ENCODE measurements at places on chromosomes 1 and 21.

GRCh38 chr1:19088717-19089442 lies 121.2 kb downstream of the UBR4 start:
- DNase-seq = no peak

- DNase-seq = peak; percentile 36
Observed at GRCh38 chr1:8423269-8423691, 105.4 kb downstream of the SLC45A1 start.

GRCh38 chr1:195195423-195196057 lies 1412.7 kb downstream of the KCNT2 start:
- no peak for DNase-seq

DNA sequence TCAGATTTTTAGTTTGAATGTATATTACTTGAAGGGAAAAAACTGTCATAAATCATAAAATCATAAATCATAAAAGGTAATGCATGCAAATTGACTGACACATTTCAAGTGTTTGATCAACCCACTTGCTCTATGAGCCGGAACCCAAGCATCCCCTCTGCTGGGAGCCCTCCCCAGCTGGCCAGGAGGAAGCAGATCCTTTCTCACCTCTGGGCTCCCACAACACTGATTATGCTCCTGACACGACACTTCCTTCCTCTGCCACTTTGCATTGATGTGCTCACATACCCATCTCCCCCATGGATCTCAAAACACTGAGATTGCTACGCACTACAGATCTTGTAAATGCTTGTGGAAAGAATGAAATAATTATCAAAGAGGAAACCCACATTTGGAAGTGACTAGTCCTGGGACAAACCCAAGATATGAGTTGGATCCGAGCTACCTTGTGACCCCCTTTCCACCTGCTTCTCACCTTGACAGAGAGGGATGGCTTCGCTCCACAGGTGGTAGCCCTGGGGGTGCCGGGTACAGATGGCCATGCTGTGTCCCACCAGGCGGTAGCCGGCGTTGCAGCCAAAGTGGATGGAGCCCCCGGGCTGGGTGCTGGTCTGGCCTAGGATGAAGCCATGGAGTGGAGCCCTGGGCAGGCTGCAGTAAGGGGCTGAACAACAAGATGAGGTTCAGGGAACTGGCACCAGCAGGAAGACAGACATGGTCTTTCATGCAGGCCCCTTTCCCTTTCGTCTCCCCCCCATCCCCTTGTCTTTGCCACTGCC lies 104.6 kb downstream of the ZSCAN20 start:
- DNase-seq = peak; percentile 15

- no peak for DNase-seq
Observed at GRCh38 chr1:21913763-21914162, 23.3 kb downstream of the HSPG2 start.

GRCh38 chr1:39926343-39926793 lies 24.7 kb upstream of the MYCL start:
- no peak for DNase-seq

- no peak for DNase-seq
Observed at GRCh38 chr1:4621646-4622045, 32.8 kb upstream of the AJAP1 start.

DNA sequence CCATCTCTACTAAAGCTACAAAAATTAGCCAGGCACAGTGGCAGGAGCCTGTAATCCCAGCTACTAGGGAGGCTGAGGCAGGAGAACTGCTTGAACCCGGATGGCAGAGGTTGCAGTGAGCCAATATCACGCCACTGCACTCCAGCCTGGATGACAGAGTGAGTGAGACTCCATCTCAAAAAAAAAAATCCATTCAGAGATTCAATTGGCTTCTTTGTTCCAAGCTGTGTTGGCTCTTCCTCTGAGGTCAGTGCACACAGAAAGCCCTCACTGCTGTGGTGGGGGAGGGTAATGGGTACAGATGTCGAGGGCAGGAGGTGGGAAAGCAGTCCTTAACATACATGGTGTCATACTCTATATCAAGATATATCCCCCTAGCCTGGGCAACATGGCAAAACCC lies 14.7 kb downstream of the TIE1 start:
- DNase-seq = no peak

DNA sequence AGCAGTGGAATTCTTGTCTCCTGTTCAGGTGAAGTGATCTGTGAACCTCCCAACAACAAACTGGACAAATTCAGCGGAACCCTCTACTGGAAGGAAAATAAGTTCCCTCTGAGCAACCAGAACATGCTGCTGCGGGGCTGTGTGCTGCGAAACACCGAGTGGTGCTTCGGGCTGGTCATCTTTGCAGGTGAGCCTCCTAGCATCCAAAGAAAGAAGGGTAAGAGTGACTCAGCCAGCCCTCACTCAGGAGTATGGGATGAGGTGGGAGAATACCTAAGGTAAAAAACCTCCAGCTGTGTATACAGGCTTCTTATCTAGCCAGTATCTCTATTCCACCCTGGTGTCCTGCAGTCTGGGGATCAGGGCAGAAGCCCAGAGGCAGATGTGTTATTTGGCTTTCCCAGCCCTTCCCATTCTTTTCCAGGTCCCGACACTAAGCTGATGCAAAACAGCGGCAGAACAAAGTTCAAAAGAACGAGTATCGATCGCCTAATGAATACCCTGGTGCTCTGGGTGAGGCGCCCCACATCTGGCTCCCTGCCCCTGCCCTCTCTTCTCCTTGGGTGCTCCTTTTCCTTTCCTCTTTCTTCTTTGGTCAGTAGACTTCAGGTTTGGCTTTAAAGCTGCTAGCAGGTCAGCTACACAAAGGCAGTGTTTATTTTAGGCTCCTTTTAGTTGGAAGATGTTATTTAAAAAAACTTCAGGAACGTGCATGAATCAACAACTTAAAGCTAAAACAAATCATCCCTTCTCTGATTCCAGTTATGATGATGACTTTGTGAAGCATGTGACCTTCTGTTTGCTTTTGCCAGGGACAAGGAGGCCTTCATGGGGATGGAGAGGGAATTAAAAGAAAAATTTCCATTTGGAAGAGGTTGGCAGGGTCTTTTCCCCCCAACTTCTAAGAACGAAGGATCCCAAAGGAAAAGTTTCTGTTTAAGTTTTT lies 9.0 kb downstream of the ATP8B2 start:
- no peak for DNase-seq

DNA sequence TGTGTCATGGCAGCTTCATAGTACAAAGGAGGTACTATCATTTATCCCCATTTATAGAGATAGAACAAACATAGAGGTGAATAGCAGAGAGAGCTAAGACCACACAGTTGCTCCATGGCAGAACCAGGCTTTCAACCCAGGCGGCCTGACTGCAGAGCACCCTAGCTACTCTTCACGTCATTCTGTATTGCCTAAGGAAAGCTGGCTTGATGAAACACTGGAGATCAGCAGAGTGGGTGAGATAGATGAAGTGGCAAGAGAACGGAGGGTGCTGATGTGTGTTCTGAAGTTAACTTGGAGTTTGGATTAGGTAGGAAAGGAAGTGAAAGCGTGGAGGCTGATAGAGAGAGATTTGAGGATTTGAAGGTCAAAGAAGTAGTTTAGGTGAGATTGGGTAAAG lies 47.9 kb upstream of the RWDD3 start:
- DNase-seq = no peak

DNA sequence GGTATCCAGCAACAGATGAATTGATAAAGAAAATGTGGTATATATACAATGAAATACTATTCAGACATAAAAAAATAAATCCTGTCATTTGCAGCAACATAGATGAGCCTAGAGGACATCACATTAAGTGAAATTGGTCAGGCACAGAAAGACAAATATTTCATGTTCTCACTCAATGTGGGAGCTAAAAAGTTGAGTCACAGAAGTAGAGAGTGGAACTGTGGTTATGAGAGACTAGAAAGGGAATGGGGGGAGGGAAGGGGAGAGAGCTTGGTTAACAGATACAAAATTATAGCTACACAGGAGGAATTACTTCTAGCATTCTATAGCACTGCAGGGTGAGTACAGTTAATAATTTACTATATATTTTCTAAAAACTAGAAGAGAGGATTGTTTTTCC lies 37.1 kb upstream of the SERPINC1 start:
- no peak for DNase-seq

- no peak for DNase-seq
Observed at GRCh38 chr1:109840011-109840629, 70.5 kb upstream of the CSF1 start.

DNA sequence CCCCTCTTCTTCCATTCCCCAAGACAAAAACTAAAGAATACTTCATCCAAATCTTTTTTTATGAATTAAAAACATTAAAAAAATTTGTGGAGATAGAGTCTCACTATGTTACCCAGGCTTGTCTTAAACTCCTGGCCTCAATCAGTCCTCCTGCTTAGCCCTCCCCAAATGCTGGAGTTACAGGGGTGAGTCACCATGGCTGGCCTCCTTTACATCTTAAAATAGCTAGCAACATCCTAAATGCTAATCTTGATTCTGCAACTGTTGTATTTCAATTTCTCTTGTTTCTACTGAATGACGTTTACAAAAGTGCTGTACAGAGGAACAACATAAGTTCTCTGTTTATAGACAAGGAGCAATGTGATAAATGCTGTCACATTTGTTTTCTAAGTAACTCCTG lies 483.5 kb downstream of the ADGRL2 start:
- DNase-seq = no peak

GRCh38 chr21:45257673-45258341 lies 29.9 kb downstream of the POFUT2 start:
- DNase-seq = no peak

- no peak for DNase-seq
Observed at GRCh38 chr1:183636783-183637182, 1.2 kb upstream of the ARPC5 start.
